ENCODE measurements at places on chromosomes 2 and 18. TPM values are rescaled to one million over a fixed set of nuclear protein-coding genes. Genes with fewer than 3 reads are reported as not detected.

GRCh38 chr2:14011190-14011589 is 621.3 kb upstream of the LRATD1 start:
- no peaks in the 10 kb centered on the region for H3K36me3 ChIP-seq
- no peak overlapping the region for H3K27ac ChIP-seq
- no peaks in the 10 kb centered on the region for H3K4me1 ChIP-seq
- no peak for DNase-seq
- no peak overlapping the region for H3K4me3 ChIP-seq
- H3K27me3 ChIP-seq, result no peaks in the 10 kb centered on the region

- no peaks in the 10 kb centered on the region for H3K4me1 ChIP-seq
- H3K27me3 ChIP-seq, result no peaks in the 10 kb centered on the region
- no peak for DNase-seq
- no peak overlapping the region for H3K4me3 ChIP-seq
- H3K27ac ChIP-seq, result no peak overlapping the region
These were observed 59.0 kb downstream of the BARD1 start for GRCh38 chr2:214750529-214750928.

DNA sequence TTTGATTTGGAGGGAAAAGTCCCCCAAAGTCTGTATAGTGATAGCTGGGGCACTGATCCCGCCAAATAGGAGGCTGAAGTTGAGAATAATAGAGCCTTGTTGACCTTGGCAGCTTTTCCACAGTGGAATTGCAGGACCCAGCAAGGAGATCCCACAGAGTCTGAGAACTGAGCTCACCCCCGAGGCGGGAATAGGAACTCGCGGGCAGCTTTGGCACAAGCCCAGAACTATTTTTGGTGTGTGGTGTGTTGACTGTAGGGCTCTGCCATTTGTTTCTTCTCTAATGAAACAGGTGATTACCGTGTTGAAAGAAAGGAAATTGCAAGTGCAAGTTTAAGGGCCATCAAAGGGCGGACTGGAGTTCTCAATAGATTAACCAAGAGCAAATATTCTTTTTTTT is 34.0 kb downstream of the SH3RF3 start:
- H3K27me3 ChIP-seq, result no peaks in the 10 kb centered on the region
- H3K4me1 ChIP-seq, result peaks cover 4% of the 10 kb centered on the region
- H3K4me3 ChIP-seq, result no peak overlapping the region
- no peak overlapping the region for H3K27ac ChIP-seq
- no peaks in the 10 kb centered on the region for H3K36me3 ChIP-seq
- no peak for DNase-seq

SLC38A11 gene
- not detected for total RNA-seq

Measured in activated CD8-positive, alpha-beta T cell treated with anti-CD3 and anti-CD28 coated beads, Interleukin-2, amount 10 ng/mL, durations not matched to agents 7 days and 5 days (primary cell).